ENCODE measurements at places on chromosomes 16 and 17.

GRCh38 chr17:74516561-74517328, 14.5 kb downstream of the CD300LB start:
- no peak for DNase-seq

- DNase-seq: peak; percentile 93
Measured at GRCh38 chr16:29807426-29808218, 1.3 kb downstream of the MAZ start.

GRCh38 chr17:3962217-3962964, 1.8 kb downstream of the ATP2A3 start:
- DNase-seq: no peak

DNA sequence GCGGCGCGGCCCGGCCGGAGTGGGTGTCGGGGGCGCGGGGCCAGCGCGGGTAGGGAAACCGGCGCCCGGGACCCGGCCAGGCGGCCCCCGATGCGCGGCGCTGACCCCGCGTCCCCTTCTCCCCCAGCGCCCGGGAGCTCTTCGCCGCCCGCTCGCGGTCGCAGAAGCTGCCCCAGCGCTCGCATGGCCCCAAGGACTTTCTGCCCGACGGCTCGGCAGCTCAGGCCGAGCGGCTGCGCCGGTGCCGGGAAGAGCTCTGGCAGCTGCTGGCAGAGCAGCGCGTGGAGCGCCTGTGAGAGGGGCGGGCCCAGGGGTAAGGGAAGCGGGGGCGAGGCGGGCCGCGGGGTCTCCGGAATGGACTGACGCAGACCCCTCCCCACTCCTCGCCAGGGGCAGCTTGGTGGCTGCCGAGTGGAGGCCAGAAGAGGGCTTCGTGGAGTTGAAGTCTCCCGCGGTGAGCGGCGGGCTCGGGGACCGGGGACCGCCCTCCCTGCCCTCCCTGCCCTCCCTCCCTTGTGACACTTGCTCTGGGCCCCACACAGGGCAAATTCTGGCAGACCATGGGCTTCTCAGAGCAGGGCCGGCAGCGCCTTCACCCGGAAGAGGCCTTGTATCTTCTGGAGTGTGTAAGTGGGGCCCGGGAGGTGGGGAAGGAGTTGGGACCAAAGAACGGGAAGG, 430 bp downstream of the TSEN54 start:
- peak; percentile 71 for DNase-seq

DNA sequence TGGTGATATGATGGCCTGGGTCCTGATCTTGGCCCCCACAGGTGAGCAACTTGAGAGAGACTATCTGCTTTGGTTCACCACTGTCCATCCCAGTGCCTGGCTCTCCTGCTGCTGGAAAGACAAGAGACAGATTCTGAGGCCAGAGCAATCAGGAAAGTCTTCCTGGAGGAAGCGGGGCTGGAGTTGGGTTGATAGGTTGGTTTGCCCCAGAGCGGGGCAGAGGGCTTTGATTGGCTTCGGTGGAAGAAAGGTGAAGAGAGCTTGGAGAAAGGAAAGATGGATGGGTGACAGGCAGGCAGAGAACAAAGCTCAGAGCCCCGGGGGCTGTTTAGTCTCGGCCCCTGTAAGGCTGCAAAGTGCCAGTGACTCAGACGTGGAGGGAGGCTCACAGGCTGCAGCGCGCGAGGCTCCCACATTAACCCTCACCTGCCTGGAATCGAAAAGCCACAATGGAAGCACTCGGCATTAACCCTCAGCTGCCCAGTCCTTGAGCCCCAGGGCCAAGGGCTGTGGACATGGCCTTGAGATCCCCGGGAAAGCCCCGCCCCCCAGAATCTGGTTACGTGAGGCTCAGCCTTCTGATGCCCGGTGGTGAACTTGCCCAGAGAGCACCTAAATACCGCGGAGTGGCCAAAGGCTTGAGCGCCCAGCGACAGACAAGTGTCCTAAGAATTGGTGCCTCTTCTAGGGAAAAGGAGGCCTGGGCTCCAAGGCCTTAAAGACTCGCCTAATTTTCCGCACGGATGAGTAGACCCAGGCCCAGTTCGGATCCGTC, 996 bp upstream of the CPNE2 start:
- peak; percentile 57 for DNase-seq

All from large intestine (tissue), 12 donors.